Esophagus (tissue), 2 donors: ENCODE measurements at places on chromosomes 3 and 15. TPM values are rescaled to one million over a fixed set of nuclear protein-coding genes. Genes with fewer than 3 reads are reported as not detected.

The NRG4 gene
- polyA plus RNA-seq: 0.79 TPM

The ARID3B gene
- polyA plus RNA-seq: 2.6 TPM

The FBXW12 gene
- not detected for polyA plus RNA-seq

The PDZRN3 gene
- polyA plus RNA-seq: 13.9 TPM

The PYGO1 gene
- 0.62 TPM for polyA plus RNA-seq

The SUCNR1 gene
- polyA plus RNA-seq: not detected

The SLC22A13 gene
- polyA plus RNA-seq: 0.14 TPM

The CISH gene
- polyA plus RNA-seq: 7.0 TPM

The MCF2L2 gene
- polyA plus RNA-seq: 0.26 TPM

The RTF1 gene
- 16.2 TPM for polyA plus RNA-seq

The IMPG2 gene
- 0.02 TPM for polyA plus RNA-seq

The OR5K2 gene
- polyA plus RNA-seq: not detected

The TTLL13 gene
- polyA plus RNA-seq: 0.07 TPM

The CSTA gene
- polyA plus RNA-seq: 7,202 TPM

The FOXB1 gene
- polyA plus RNA-seq: not detected

The MEX3B gene
- polyA plus RNA-seq: 0.39 TPM

The CYP8B1 gene
- polyA plus RNA-seq: not detected

The VEPH1 gene
- polyA plus RNA-seq: 0.08 TPM

The CD80 gene
- polyA plus RNA-seq: 0.04 TPM

The KLHL24 gene
- polyA plus RNA-seq: 5.1 TPM

The TRIM71 gene
- polyA plus RNA-seq: not detected

The STAB1 gene
- polyA plus RNA-seq: 39.0 TPM

The GOLGA6A gene
- 0.02 TPM for polyA plus RNA-seq
